ENCODE measurements at places on chromosomes 3 and 15.

DNA sequence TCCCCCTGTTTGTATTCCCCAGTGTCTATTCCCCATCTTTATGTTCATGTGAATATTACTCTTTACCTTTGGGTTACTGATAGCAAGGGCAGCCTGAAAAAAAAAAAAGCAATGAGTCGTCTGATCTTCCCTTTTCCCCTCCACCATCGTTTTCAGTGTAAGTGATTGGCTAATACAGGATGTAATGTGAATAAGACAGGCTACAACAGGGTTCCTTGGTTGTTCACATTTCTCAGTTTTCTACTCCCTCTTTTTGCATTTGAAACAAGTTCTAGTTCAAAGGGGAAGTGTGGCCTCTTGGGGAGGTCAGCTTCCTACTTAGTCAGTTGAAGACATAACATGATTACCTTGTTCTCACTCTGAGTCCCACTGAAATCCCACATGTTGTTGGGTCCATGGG is 278.0 kb upstream of the TRIM42 start:
- DNase-seq, result no peak

GRCh38 chr3:193757457-193757856 is 164.4 kb downstream of the OPA1 start:
- no peak for DNase-seq

DNA sequence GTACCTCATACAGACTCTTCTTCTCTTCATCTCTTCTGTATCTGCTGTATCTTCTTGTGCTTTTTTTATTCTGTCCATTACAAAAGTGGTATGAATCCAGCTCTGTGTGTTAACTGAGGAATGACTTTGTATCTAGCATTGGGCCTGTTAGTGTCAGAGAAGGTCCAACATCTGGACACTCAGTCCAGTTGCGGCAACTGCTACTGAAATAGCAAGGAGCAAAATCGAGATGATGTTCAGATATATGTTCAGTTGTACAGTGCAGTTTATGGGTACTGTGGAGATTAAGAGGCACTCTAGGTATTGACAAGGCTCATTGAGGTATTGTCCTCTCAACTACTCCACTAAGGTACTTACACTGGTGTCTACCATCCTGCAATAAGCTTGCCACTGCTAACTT is 42.6 kb downstream of the KLHDC8B start:
- DNase-seq, result no peak

GRCh38 chr15:66721020-66721419 is 19.0 kb downstream of the SMAD6 start:
- no peak for DNase-seq

- no peak for DNase-seq
Measured at GRCh38 chr15:64919721-64920120, 8.0 kb downstream of the ANKDD1A start.

- DNase-seq, result no peak
Measured at GRCh38 chr15:41487802-41488201, 5.9 kb upstream of the ITPKA start.

GRCh38 chr15:82080774-82081173 is 35.0 kb upstream of the MEX3B start:
- no peak for DNase-seq

GRCh38 chr3:195893516-195893915 is 14.8 kb downstream of the TNK2 start:
- DNase-seq, result no peak

DNA sequence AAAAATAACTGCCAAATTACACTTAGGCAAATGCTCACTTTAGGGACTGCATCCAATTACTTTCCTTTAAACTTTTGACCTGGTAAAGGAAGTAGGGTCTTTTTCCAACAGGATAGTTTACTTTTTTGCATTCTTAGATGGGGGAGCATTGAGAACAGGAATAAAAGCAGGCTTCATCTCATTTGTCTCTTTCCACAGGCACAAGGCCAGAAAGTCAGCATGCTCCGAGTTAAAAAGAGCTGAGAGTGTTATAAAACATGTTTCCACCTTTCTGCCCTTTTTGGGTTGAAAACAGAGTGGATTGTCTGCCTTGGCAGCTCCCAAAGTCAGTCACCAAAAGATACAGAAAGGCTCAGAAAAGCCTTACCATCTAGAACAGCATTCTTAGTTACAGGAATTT is 404.9 kb upstream of the ALCAM start:
- peak; percentile 18 for DNase-seq
